ENCODE measurements at places on chromosomes 11 and 22. TPM values are rescaled to one million over a fixed set of nuclear protein-coding genes. Genes with fewer than 3 reads are reported as not detected.

The P4HA3 gene
- total RNA-seq: 3.3 TPM

The TMPRSS6 gene
- total RNA-seq: not detected

The ST13 gene
- total RNA-seq: 143 TPM

The APOL1 gene
- total RNA-seq: 39.9 TPM

The BCR gene
- 40.3 TPM for total RNA-seq

The DCDC1 gene
- total RNA-seq: 0.14 TPM

The CPT1B gene
- total RNA-seq: 8.1 TPM

The CHRDL2 gene
- total RNA-seq: 31.9 TPM
